H1 (cell line): ENCODE measurements at places on chromosomes 7 and 10.
A peak's percentile ranks its signal among the peaks of the same experiment; 100 is the strongest.

DNA sequence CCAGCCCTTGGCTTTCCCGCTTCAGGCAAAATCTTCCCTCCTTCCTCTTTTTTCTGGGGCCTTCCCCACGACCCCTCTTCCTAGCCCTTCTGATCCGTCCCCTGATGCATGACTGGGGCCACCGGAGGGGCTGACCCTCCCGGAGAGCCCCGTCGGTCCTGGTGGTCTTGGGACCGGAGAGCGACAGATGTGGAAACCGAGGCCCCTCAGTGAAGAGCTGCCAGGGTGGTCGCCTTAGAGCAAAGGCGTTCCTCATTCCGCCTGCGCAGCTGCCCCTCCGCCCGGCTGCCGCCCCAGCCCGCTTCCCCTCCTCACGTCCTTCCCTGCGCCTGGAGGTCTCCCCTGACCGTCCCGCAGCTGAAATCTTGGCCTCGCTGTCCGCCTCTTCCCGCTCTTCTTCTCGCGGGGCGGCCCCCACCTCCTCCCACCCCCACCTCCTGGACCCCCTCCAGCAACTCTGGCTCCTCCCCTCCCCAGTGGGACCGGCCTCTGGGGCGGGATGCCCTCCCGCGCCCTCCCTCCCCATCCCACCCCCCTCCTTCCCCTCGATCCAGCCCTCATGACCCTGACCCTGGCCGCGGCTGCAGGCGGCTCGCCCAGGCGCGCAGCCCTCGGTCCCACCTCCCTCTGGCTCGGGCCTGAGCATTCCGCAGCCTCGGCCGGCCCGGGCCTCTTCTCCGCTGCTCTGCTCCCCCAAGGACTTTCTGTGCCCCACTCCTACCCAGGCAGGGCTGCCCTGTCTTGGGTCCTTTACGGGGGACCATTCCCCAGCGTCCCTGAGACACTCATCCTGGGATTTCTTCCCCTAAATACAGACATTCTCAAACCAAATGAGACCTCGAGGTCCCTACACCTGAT is at the start of gene RARRES2:
RARRES2 (minus strand) TSS at position 367 of the 858 bp plus-strand sequence. CDS start 1,020 bp downstream, outside the sequence.
- H3K4me3 ChIP-seq, result peak within 1 kb of the TSS; percentile 84
- H3K4me1 ChIP-seq, result peaks cover 35% of the 10 kb centered on the region
- H3K36me3 ChIP-seq, result no peaks in the 10 kb centered on the region
- H3K27ac ChIP-seq, result no peak within 1 kb of the TSS

GRCh38 chr10:119368991-119369869 is 161.9 kb downstream of the GRK5 start:
- no peak overlapping the region for H3K27ac ChIP-seq
- no peaks in the 10 kb centered on the region for H3K36me3 ChIP-seq
- H3K4me1 ChIP-seq, result no peaks in the 10 kb centered on the region
- no peak overlapping the region for H3K4me3 ChIP-seq
- H3K27me3 ChIP-seq, result no peaks in the 10 kb centered on the region

GRCh38 chr7:151120896-151121295 is 34.6 kb downstream of the AGAP3 start:
- H3K27me3 ChIP-seq, result no peaks in the 10 kb centered on the region
- no peak for DNase-seq
- no peak overlapping the region for H3K4me3 ChIP-seq
- no peaks in the 10 kb centered on the region for H3K4me1 ChIP-seq
- H3K36me3 ChIP-seq, result peaks cover 2% of the 10 kb centered on the region; the same call in 1 of the 2 replicates
- no peak overlapping the region for H3K27ac ChIP-seq

GRCh38 chr7:77420986-77421672 is 5.0 kb upstream of the GSAP start:
- H3K4me1 ChIP-seq, result peaks cover 12% of the 10 kb centered on the region; the same call in 1 of the 2 replicates
- no peak overlapping the region for H3K4me3 ChIP-seq
- H3K27ac ChIP-seq, result no peak overlapping the region
- H3K27me3 ChIP-seq, result no peaks in the 10 kb centered on the region; the same call in 1 of the 2 replicates
- DNase-seq, result no peak

DNA sequence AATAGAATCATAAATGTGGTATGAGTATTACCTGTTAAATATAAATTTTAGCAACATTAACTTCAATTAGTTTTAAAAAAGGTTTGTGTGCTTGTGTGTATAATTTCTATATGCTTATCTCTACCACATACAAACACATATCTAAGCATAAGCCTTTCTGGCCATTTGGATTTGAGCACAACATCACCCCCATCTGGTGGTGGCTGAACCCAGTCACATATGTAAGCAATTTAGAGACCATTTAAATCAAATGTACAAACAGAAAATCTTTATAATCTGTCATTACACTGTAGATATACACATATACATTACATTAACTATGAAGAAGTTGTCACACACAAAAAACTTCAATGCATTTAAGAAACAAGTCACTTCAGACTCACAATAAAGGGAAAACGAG is 31.7 kb downstream of the GPR22 start:
- no peak overlapping the region for H3K27ac ChIP-seq
- no peak for DNase-seq
- H3K4me1 ChIP-seq, result no peaks in the 10 kb centered on the region
- H3K36me3 ChIP-seq, result no peaks in the 10 kb centered on the region

- no peak for DNase-seq
- peaks cover 9% of the 10 kb centered on the region; the same call in 1 of the 2 replicates for H3K4me1 ChIP-seq
- no peaks in the 10 kb centered on the region for H3K36me3 ChIP-seq
These were observed 41.3 kb downstream of the CCDC6 start for GRCh38 chr10:59865101-59865500.

- no peaks in the 10 kb centered on the region for H3K36me3 ChIP-seq
- H3K27ac ChIP-seq, result no peak overlapping the region
- no peaks in the 10 kb centered on the region for H3K27me3 ChIP-seq
- no peaks in the 10 kb centered on the region for H3K4me1 ChIP-seq
- DNase-seq, result no peak
- H3K4me3 ChIP-seq, result no peak overlapping the region
These were observed 9.5 kb upstream of the ING3 start for GRCh38 chr7:120941064-120941463.

DNA sequence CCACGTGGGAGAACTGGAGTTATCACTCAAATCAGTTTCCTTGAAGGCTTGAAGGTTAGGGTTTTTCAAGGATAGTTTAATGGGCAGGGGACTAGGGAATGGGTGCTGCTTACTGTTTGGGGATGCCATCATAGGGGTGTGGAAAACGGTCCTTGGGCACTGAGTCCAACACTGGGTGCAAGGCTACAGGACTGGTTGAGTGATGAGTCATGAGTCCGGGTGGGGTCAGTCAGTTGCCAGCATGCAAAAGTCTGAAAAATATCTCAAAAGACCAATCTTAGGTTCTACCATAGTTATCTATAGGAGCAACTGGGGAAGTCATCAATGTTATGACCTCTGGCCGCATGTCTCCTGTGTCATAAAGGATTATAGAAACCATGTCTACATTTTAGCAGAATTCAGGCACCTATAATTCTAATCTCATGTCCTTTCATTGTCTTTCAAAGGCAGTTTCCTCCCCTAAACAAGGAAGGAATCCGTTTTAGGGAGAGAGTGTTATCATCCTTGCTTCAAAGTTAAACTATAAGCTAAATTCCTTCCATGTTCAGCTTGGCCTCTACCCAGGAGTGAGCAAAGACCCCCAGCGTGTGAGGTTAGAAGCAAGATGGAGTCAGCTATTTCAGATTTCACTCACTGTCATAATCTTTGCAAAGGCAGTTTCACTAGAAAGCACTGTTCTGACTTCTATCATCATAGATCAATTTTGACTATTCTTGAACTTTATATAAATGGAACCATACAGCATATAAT is 94.5 kb downstream of the COL26A1 start:
- H3K4me3 ChIP-seq, result no peak overlapping the region
- no peaks in the 10 kb centered on the region for H3K36me3 ChIP-seq
- H3K4me1 ChIP-seq, result no peaks in the 10 kb centered on the region
- DNase-seq, result no peak
- no peak overlapping the region for H3K27ac ChIP-seq
- H3K27me3 ChIP-seq, result no peaks in the 10 kb centered on the region

DNA sequence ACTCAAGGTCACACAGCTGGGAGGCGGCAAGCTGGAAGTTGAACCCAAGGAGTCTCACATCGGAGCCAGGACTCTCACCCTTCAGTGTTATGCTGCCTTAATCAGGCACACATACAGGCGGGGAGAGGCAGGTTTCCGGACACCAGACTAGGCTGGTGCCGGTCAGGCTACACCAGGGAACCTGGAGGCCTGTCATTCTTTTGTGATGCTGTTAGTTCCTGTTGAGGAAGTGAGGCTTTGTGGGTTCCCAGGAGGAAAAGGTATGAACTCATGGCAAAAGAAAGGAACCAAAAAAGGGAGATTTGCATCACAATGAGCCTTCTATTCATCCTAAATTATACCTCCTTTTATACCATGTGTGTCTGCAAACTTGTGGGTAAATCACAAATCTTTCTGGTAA is 103.8 kb downstream of the TCF7L2 start:
- peak; percentile 82 for DNase-seq
- 0 out of 2 replicates have a peak overlapping the region, but pooled peaks have one; percentile 1 for H3K4me3 ChIP-seq
- peaks cover 47% of the 10 kb centered on the region for H3K4me1 ChIP-seq
- no peaks in the 10 kb centered on the region for H3K27me3 ChIP-seq
- H3K36me3 ChIP-seq, result no peaks in the 10 kb centered on the region

GRCh38 chr10:78458983-78459638 is 425.4 kb downstream of the RPS24 start:
- no peaks in the 10 kb centered on the region for H3K4me1 ChIP-seq
- H3K4me3 ChIP-seq, result no peak overlapping the region
- no peaks in the 10 kb centered on the region for H3K27me3 ChIP-seq
- H3K27ac ChIP-seq, result no peak overlapping the region
- DNase-seq, result no peak

DNA sequence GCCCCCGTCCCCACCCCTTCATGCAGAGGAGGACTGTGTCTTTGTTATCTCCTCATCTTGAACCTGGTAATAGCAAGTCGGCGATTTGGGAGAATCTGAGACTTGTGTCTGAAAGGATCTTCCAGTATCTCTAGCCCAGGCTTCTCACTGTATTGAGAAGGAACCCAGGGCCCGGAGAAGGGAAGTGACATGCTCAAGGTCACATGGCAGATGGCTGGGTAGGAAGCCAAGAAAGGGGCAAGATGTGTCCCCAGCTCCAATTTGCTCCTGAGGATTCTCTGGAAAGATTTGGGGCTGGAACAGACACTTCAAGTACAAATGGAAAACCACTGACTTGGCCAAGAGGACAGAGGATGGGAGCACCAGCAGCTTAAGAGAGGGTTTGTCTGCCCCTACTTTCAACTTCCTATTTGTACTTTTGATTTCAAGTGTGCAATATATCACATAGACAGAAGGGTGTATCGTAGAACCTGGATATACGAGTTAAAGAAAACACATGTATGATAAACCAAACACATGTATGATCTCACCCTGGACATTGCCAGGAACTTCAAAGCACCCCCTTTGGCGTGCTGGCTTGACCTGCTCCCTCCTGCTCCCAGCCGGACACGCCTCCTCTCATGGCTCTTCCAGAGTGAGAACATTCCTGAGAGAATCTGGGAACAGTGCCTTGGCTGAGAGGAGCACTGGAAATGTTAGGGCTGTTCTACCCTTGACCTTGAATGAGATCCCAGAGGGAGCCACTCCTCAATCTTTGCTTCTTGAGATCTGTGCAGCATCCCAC is 79.7 kb downstream of the CDH23 start:
- H3K36me3 ChIP-seq, result no peaks in the 10 kb centered on the region
- H3K27ac ChIP-seq, result no peak overlapping the region
- H3K4me3 ChIP-seq, result no peak overlapping the region
- no peak for DNase-seq
- no peaks in the 10 kb centered on the region for H3K27me3 ChIP-seq

GRCh38 chr7:148932-149790 is 43.2 kb upstream of the FAM20C start:
- no peaks in the 10 kb centered on the region for H3K27me3 ChIP-seq
- peak overlapping the region; percentile 97 for H3K27ac ChIP-seq
- DNase-seq, result peak; percentile 95
- peaks cover 10% of the 10 kb centered on the region; the same call in 1 of the 2 replicates for H3K4me1 ChIP-seq
- peaks cover 6% of the 10 kb centered on the region for H3K36me3 ChIP-seq

DNA sequence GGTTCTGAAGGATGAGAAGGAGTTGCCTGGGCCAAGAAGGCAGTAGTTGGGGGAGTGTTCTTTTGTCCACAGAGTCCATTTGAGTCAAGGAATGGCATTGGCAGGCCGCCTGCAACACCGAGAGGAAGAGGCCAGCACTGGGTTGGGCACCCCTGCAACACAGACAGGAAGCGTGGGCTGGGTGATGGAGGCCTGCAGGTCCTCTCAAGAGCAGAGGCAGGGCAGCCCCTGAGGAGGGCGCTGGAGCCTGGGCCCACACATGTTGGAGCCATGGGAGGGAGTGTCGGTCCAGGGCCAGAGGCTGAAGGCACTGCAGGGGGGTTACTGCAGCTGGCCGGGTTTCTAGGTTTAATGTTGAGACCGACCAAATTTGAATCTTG is 137.3 kb downstream of the PTPN20 start:
- H3K36me3 ChIP-seq, result no peaks in the 10 kb centered on the region
- H3K27me3 ChIP-seq, result no peaks in the 10 kb centered on the region
- no peak overlapping the region for H3K27ac ChIP-seq
- DNase-seq, result no peak

- DNase-seq, result no peak
- no peak overlapping the region for H3K27ac ChIP-seq
- no peak overlapping the region for H3K4me3 ChIP-seq
- peaks cover under 1% of the 10 kb centered on the region for H3K36me3 ChIP-seq
These were observed 67.7 kb downstream of the TACR2 start for GRCh38 chr10:69348816-69349541.

GRCh38 chr10:87060280-87060928 is 34.2 kb downstream of the GLUD1 start:
- peaks cover 15% of the 10 kb centered on the region for H3K36me3 ChIP-seq
- no peaks in the 10 kb centered on the region for H3K4me1 ChIP-seq
- no peak overlapping the region for H3K4me3 ChIP-seq
- no peaks in the 10 kb centered on the region for H3K27me3 ChIP-seq
- no peak for DNase-seq

DNA sequence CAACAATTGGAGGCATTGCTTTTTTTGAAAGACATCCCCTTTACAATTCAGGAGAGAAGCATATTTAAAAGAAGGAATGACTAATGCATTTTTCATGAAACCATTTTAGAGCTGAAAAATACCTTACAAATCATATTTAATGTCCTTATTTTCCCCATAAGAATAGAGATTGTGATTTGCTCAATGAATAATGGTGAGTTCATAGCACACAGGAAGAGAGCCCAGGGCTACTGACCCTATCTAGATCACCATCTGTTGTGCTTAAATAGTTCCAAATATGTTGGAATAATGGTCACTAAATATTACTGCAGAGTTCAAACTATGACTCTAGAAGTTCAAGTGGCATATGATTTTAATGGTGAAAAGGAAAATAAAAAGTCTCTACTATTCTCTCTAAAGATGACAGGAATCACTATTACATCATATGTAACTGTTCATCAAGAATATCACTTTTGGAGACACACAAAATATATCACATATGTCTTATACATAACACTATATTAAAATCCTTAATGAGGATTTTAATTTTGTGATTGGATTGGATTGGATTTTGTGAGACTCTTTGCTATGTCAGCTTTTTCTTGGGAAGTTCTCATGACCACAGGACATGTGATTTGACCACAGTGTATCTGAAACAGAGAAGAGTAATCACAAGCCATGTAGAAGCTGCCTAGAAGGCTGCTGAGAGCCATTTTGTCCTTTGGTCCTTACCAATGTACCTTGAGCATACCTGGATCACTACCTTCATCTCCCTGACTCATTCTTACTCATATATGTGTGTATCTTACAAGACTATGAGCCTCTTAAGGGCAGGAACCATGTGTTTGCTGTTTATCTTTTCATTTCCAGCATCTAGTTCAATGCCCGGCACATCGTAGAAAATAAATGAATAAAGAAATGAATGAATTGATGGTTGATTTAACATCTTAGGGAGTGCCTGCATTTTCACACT is 26.4 kb downstream of the SLC16A9 start:
- no peak overlapping the region for H3K4me3 ChIP-seq
- no peak for DNase-seq
- no peaks in the 10 kb centered on the region for H3K4me1 ChIP-seq
